RKO (cell line): ENCODE measurements at places on chromosomes 7 and 10.
A peak's percentile ranks its signal among the peaks of the same experiment; 100 is the strongest.

DNA sequence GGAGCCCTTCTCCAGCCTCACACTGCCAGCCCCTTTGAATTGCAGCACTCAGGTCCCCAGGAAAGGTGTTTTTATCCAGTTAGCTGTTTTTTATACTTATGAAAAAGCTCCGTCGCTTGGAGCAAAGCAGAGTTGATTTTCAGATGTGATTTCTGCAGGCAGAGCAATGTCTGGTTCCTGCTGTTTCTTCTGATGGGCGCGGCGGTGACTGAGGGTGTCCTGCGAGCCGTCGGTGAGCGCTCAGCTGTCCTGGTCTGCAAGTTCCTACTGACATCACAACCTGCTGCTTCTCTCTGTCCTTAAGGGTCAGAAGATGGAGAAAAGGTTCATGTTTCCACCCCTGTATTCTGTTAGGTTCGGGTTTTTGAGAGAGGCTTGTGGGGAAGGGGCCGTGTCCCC is 109.6 kb upstream of the FAM20C start:
- no peak for DNase-seq

- DNase-seq = peak; percentile 12
Measured at GRCh38 chr10:98636921-98637329, 190.2 kb upstream of the HPS1 start.

DNA sequence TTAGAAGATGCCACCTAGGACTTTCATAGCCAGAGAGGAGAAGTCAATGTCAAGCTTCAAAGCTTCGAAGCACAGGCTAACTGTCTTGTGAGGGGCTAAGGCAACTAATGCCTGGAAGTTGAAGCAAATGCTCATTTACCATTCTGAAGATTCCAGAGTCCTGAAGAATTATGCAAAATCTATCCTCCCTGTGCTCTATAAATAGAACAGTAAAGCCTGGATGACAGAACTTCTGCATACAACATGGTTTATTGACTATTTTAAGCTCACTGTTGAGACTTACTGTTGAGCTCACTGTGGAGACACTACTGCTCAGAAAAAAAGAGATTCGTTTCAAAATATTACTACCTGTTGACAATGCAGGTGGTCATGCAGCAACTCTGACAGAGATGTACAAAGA is 28.6 kb downstream of the TNS3 start:
- DNase-seq = no peak

DNA sequence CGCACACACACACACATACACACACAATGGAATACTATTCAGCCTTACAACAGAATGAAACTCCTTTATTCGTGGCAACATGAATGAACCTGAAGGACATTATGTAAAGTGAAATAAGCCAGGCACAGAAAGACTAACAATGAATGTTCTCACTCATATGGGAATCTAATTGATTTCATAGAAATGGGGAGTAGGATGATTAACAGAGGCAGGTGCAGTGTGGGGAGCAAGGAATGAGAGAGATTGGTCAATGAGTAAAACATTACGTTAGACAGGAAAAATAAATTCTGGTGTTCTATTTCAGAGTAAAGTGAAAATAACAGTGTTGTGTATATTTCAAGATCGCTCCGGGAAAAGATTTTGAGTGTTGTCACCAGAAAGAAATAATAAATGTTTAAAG is 694.5 kb downstream of the NXPH1 start:
- no peak for DNase-seq

DNA sequence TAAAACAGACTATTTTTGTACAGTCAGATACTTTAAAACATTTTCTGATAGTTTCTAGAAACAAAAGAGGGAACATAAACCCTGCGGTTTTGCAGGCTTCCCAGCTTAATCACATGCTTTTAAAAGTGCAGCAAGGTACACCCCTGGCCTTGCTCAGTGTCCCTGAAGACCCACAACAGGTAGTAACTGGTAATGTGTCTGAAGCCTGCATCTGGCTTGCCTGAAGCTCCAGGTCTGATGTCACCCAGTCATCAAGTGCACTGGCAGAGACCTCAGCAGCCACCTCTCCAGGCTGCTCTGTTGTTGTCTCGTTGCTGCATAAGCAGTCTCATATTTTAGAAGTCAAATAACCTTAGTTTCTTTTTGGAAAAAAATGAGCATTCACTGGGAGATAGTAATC is 376.1 kb upstream of the MTPN start:
- no peak for DNase-seq

DNA sequence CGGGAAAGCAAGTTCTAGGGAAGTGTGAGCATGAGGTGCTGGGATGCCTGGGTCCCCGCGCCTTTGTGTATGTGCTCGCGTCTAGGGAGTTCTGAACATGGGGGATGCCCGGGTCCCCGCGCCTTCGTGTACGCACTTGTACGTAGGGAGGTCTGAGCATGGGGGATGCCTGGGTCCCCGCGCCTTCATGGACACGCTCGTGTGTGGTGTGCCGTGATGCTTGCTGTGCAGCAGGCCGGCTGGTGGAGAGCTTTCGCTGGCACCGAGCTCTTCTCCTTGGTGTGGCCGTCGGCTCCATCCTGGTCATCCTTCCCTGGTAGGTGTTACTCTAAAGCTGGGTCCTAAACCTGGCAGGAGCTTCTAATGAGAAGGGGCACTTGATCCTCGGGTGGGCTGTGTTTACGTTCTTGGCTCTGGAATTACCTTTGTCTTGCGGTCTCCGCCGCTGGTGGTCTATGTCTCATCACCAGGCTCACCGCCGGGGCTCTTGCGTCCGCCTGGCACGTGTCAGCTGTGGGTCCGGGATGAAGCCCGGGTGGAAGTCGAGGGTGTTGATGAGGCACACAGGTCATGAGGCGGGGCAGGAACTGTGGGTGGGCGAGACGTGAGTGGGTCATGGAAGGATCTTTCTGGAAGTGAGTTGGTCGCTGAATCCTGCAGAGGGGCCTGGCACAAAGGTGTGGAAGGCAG is 63.5 kb downstream of the DNAJB6 start:
- no peak for DNase-seq

DNA sequence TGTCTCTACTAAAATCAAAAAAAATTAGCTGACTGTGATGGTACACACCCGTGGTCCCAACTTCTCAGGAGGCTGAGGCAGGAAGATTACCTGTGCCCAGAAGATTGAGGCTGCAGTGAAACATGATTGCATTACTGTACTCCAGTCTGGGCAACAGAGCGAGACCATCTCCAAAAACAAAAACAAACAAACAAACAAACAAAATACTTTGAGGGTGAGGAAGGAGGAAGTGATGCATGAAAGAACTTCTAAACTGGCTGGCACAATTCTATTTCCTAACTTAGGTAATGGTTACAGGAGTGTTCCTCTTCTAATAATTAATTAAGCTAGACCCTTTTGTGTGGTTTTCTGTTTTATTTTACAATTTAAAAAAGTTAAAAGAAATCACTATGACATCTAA is 15.5 kb downstream of the WAPL start:
- DNase-seq = no peak

DNA sequence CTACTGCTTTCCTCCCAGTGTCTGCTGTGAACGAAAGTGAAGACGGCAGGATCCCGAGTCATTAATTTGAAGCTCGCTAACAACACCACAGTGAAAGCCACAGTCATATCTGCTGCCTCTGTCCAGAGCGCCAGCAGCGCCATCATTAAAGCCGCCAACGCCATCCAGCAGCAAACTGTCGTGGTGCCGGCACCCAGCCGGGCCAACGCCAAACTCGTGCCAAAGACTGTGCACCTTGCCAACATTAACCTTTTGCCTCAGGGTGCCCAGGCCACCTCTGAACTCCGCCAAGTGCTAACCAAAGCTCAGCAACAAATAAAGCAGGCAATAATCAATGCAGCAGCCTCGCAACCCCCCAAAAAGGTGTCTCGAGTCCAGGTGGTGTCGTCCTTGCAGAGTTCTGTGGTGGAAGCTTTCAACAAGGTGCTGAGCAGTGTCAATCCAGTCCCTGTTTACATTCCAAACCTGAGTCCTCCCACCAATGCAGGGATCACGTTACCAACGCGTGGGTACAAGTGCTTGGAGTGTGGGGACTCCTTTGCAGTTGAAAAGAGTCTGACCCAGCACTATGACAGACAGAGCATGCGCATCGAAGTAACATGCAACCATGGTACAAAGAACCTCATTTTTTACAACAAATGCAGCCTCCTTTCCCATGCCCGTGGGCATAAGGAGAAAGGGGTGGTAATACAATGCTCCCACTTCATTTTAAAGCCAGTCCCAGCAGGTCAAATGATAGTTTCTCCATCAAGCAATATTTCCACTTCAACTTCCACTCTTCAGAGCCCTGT is 94.8 kb upstream of the KCNMA1 start:
- no peak for DNase-seq

DNA sequence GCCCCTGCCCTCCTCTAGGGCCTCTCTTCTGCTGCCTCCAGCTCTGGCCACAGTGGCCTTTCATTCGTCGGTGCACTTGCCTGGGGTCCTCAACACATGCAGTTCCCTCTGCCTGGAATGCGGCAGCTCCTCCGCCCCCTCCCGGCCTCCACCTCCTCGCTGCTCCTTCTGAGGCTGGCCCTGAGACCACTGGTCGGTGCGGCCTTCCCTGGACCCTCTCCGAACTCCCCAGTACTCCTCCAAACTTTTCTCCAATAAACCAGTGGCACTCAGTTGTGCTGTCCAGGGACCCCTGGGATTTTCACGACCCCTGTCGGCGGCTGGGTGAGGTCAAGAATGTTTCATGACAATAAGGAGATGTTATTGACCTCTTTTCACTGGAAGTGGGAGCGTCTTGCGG is 53.5 kb downstream of the BMS1 start:
- no peak for DNase-seq

DNA sequence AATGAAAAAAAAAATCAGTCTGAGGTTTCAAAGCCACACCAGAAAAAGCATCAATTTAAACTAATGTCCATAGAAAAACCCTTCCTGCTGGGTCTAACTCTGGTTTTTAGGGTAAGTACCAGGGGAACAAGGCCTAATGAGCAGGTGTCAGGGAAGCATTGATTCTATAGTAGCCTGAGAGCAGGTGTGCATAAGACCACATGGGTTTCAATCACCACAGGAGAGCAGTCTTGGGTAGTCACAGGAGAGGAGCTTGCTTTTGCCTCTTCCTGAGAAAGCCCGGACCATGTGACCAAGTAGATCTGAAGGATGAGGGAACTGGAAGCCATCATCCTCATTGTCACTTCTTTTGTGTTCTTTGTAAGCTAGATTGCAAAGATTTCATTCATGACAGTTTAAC is 66.3 kb upstream of the AGK start:
- no peak for DNase-seq

DNA sequence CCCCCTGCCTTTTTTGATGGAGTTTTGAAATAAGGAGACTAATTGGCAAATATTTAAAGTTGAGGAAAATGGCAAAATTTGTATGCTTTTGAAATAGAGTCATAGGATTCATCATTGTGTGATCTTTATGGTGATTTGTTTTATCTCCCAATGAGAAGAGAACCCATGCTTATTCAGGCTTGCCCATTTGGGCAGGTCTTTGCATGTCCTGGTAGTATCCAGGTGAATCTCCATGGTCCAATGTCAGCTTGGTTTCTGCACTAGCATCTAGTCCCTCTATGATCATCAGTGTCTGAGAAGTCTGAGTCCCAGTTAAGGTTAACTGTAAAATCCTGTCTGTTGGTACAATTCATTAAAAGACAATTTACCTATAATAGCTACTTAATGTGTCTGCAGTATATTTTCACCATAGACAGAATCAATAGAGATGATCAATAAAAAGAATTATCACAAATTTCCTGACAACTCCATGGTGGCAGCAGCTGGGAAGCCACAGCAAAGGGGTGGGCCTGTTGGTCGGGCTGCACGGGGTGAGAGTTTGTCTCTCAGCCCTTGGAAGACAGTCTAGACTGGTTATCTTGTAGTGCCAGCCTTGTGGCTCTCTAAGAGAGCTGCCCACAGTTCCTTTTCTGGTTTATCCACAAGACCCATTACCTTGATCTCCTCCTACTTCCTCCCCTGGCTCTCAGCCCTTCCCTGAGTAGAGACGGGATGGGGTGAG is 22.2 kb upstream of the BMPER start:
- no peak for DNase-seq
